GM04503 (cell line): ENCODE measurements at places on chromosomes 6 and 20.
A peak's percentile ranks its signal among the peaks of the same experiment; 100 is the strongest.

GRCh38 chr6:11430036-11430435, 107.5 kb upstream of the TMEM170B start:
- DNase-seq, result no peak

- no peak for DNase-seq
Observed at GRCh38 chr6:37809197-37809543, 10.4 kb upstream of the ZFAND3 start.

DNA sequence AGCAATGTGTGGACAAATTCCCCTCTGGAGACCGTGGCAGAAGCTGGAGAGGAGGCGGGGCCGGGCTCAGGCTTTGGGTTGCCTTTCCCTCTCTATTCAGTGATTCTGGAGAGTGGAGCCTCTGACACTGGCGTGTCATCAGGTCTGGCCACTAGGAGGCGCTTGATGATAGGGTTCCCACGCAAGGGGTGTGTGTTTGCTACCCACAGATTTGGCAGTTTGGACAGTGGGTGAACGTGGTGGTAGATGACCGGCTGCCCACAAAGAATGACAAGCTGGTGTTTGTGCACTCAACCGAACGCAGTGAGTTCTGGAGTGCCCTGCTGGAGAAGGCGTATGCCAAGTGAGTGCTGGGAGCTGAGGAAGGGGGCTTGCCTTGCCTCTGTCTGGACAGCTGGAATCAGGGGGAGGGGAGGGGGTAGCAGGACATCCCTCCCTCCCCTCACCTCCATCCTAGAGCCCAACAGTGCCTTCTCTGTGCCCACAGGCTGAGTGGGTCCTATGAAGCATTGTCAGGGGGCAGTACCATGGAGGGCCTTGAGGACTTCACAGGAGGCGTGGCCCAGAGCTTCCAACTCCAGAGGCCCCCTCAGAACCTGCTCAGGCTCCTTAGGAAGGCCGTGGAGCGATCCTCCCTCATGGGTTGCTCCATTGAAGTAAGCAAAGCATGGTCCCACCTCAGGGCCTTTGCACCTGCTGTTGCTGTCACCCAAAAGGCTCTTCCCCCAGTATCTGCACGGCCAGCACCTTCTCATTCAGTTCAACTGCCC, 14.3 kb downstream of the CAPN11 start:
- peak; percentile 30 for DNase-seq

DNA sequence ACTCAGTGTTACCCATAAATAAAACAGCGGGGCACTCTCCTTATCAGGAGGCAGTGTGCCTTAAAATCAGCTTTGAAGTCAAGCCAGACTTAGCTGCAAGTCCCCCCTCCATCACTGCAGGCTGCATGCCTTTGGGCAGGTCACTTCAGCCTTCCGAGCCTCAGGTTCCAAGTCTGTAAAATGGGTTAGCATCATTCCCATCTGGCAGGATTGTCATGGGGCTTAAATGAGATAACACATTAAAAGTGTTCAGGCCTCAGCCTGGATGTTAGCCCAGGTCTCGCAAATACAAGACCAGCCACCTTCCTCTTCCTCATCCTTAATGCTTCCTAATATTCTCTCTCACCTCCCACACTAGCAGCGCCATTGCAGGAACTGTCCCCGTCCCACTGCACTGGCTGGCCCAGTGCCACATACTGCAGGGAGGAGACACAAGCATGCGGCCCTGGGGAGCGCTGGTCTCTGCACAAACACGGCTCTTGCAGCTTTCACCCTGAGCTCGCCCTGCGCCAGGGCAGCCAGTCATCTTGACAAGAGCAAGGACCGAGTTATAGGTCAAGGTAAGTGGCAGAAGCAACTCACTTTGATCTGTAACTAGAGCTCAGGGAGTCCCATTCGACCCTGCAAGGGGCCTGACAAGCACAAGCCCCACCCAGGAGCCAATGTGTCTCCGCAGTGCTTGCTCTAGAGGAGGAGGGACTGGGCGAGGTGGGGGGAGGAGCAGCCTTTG, 564.6 kb upstream of the AGPAT4 start:
- DNase-seq, result no peak

DNA sequence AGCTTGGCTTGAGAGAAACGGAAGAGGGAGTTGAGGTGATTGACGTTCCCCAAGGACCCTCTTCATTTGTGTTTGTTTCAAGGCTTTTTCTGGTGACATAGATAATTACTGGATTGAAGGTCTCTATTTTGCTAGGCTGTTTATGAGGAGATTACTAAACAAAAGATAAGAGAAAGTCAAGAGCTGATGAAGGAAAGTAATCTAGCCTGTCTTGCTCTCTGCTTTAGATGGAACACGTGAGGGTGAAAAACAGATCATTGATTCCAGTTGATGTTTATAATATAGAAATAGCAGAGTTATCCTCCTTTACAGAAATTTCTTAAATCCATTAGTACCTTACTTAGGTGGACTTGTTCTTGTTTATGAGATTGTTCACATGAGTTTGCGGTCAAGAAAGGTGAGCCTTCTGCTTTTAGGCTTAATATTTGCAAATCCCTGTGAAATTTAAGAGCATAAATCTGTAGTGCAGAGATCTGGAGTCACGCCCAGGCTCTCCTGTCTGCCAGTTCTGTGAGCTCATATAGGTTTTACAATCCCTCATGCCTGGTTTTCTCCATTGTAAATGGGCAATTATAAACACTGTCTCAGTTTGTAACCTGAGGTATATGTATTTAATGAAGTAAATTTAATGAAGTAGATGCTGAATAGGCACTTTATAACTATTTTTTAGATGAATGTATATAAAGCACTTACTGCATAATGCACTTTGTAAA, 272.8 kb downstream of the NKAIN2 start:
- no peak for DNase-seq

- no peak for DNase-seq
Observed at GRCh38 chr6:1761477-1761877, 151.8 kb downstream of the FOXC1 start.

DNA sequence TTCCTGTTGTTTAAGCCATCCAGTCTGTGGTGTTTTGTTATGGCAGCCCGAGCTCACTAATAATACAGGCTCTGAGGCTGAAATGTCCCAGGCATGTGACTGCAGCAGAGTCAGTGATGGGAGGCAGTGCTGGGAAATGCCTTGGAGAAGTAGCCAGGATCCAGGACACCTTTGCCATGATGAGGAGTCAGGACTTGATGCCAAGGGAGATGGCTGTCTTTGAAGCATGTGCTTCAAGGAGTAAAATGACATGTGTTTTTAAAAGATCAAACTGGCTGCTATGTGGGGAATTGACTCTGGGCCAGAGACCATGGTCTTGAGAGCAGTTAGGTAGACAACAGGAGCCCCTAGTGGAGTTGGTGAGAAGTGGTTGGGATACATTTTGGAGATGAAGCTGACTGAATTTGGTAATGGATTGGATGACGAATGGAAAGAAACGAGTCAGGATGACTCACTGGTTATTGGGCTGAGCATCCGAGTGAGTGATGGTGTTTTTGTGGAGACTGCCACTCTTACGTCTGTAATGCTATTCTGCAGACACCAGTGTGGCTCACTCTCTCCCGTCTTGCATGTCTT, 322.2 kb downstream of the PLCB1 start:
- peak; percentile 74 for DNase-seq

- DNase-seq, result no peak
Observed at GRCh38 chr20:61499859-61500554, 247.9 kb downstream of the CDH4 start.

DNA sequence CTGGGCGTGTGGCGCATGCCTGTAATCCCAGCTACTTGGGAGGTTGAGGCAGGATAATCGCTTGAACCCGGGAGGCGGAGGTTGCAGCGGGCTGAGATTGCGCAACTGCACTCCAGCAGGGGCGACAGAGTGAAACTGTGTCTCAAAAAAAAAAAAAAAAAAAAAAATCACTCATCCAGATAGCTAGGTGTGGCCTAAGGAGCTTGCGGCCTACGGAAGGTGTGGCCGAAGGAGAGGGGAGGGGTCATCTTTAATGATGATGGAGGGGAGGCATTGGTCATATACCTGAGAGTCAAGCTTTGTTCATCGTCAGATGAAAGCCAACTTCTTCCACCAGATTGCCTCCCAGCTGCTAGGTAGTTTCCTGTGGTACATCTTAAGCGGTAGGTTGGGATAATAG, 801 bp upstream of the PPARD start:
- DNase-seq, result no peak

- no peak for DNase-seq
Observed at GRCh38 chr6:133467982-133468380, 226.8 kb downstream of the EYA4 start.

DNA sequence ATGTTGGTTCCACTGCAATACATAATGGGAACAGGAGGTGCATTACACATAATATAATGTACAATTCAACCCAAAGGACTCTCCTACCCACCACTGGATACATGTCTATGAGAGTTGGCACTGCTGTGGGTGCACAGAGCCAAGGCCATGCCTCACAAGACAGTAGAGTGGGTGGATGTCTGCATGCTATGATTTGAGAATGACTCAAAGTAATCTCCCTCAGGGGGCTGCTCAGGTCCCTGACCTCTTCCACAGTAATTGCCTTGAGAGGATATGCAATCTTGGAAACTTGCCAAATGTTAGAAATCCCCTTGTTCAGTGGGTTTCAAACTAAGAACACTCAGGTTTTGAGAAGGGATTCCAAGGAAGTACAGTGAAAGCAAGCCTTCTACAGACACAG, 79.0 kb downstream of the ANKEF1 start:
- DNase-seq, result no peak

DNA sequence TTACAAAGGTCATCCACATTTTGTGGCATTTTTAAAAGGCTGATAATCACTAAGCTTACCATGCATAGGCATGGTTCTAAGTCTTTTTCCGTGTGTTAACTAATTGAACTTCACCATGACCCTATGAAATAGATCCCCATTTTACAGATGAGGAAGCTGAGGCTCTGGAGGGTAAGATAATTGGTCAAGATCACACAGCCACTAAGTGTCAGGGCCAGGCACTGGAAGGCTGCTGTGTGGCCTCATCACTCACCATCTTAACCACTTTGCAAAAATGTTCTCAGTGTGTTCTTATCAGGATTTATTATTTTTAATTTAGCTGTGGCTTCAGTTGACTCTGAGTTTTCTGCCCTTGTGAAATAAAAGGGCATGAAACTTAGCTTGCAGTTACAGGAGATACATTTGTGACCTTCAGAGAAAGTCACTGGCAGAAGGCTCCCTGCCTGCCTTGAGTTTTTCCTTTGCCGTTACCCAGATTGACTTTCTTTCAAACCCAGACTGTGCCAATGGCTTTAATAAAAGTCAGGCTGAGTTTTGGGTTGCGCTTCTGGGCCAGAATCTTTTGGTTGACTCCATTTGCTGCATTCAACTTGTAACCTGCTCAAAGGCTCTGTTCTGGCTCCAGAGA, 82.0 kb downstream of the EZR start:
- no peak for DNase-seq

DNA sequence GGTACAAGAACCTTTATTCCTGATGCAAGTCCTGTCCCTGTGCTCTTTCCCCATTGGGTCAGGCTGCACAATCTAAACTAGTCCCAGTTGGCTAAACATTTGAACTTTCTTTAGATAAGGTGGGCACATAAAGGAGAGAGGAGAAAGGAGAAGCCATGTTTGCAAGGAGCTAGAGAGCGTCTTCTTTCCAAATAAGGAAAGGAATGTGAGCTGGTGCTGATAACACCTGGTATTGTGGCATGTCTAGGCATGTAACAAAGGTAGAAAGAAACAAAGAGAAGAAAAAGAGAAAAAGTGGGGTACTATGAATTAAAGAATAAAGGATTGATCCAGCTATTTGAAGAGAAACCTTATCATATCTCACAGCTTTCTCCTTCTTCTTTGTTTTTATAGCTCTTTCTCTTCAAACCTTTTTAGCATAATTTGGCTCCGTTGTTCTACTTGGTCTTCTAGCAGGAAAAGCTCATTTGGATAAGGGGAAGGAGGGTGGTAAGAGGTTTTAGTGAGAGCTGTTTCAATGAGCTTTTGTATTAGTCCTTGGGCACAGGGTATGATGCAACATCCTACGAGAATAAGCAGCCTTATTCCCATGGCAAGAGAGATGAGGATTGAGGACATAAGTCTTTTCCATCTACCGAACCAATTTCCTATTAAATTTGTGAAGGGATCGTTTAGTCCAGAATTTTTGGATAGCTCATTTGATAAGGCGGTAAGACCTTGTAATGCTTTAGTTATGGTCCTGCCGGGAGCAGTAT, 415.5 kb upstream of the MAN1A1 start:
- no peak for DNase-seq

DNA sequence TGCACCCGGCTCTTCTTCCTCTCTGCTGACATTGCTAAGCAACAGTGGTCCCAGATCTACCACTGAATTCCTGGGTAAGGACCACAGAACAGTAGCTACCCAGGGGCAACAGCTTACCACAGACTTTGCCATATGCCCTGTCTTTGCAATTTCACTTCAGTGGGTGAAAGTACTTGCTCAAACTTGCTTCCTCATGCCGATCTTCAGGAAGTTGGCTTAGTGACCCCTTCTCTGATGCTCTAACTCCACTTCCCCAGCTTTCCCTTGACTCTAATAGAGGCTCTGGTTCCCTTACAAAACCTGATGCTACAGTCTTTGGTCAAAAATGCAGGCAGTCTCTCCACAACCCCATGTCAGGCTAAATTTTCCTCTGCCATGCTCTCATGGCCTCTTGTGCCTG, 3.3 kb upstream of the TAAR5 start:
- DNase-seq, result no peak

DNA sequence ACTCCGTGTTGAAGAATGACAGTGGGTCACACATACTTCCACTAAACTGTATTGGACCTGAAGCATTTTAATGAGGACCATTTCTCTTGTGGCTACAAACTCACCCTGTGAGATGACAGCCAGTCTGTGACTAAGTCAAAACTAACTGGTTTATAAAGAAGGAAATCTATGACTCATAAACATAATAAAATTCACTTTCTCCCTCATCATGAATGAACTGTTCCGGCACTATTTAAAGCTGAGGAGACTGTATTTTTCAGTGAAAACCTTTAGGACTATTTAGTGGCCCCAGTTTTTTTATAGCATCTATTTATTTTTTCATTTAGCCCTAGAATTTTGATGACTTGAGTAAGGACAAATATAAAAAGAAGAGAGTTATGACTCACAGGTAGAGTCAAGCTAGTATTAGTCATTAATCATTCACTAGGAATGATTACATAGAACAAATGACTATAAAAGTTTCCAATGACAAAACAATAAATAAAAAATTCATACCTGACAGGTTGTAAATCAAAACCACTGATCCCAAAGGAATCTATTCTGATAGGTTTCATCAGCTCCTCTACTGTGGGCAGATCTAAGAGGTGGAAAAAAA, 34.2 kb downstream of the CEP162 start:
- peak; percentile 59 for DNase-seq

DNA sequence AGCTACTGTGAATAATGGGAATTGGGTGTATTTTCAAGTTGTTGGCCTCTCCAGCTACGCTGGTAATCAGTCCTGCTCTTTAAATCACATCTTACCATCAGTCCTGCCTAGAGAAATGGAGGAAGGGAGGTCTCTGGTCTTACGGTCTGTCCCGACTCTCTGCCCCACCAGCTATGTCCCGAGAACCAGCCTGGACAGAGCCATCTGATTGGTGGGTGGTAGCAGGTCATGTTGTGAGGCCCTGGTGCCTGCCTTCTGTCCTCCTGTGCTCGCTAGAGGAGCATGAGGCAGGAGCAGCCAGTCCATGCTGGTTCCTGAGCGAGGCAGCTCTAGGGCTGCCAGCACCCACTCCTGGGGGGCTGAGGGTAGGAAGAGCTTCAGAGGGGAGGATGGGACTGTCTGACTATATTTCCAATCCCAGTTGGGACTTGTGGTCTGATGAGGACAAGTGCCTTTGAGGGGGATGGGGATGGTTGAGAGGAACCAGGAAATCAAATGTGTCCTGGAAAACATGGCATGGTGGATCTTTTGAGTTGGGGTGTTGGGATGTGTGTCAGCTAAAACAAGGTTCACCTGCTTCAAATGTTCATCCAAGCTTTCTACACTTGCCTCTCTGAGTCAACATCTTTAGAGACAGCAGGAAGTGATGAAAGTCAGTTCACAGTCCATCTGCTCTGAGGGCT, 33.0 kb downstream of the SYNJ2 start:
- no peak for DNase-seq
